ENCODE measurements at places on chromosomes 3 and 15. TPM values are rescaled to one million over a fixed set of nuclear protein-coding genes. Genes with fewer than 3 reads are reported as not detected.

Gene CTXND1
- total RNA-seq: not detected

Gene GAP43
- not detected for total RNA-seq

Gene MEGF11
- total RNA-seq: 0.39 TPM

Gene SERPINI1
- 2.6 TPM for total RNA-seq

Gene ITPKA
- 13.5 TPM for total RNA-seq

Gene DUOXA1
- total RNA-seq: 1.3 TPM

Gene SNX33
- 15.2 TPM for total RNA-seq

Gene CCDC13
- total RNA-seq: 1.1 TPM
